ENCODE measurements at places on chromosomes 16 and 17.

GRCh38 chr16:1323296-1324239 is 9.9 kb upstream of the BAIAP3 start:
- DNase-seq = no peak

- no peak for DNase-seq
Measured at GRCh38 chr16:59169168-59169567, 435.1 kb upstream of the GOT2 start.

GRCh38 chr16:74998481-74999218 is at the start of gene ZNRF1:
Gene ZNRF1 (plus strand): TSS chr16:74999024. CDS start chr16:74999672, 648 bp downstream.
- DNase-seq = peak; percentile 87

DNA sequence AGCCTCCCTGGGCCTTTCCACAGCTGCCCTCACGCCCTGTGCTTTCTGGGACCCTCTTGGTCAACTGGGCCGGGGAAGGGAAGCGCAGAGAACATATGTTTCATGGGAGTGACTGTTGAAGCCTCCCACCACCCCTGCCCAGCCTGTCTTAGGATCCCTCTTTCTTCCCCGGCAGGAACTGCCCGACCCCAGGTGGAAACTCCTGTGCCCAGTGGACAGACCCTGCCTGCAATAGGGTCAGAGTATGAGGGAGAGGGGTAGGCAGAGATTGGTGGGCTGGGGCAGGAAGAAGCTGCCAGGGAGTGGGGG is 10.5 kb downstream of the HEXIM2 start:
- DNase-seq = no peak

GRCh38 chr17:59634632-59635541 is 15.2 kb downstream of the CLTC start:
- DNase-seq = peak; percentile 47

GRCh38 chr16:71368958-71369357 is 10.4 kb downstream of the CALB2 start:
- DNase-seq = no peak

DNA sequence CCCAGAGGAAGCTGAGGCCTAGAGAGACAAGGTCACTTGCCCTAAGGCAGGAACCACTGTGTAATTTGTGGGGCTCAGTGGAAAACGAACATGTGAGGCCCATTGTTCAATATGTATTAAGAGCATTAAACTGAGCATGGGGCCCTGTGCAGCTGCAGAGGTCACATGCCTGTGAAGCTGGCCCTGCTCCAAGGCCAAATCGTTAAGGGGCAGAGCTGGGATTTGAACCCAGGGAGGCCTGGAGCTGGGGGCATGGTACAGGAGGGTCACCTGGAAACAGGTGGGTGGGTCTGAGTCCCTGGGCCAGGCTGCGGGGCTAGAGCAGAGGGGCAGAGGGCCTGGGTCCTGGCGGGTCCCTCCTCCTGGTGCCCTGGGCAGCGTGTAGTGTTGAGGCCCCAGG is 19.7 kb downstream of the C16orf74 start:
- DNase-seq = no peak

DNA sequence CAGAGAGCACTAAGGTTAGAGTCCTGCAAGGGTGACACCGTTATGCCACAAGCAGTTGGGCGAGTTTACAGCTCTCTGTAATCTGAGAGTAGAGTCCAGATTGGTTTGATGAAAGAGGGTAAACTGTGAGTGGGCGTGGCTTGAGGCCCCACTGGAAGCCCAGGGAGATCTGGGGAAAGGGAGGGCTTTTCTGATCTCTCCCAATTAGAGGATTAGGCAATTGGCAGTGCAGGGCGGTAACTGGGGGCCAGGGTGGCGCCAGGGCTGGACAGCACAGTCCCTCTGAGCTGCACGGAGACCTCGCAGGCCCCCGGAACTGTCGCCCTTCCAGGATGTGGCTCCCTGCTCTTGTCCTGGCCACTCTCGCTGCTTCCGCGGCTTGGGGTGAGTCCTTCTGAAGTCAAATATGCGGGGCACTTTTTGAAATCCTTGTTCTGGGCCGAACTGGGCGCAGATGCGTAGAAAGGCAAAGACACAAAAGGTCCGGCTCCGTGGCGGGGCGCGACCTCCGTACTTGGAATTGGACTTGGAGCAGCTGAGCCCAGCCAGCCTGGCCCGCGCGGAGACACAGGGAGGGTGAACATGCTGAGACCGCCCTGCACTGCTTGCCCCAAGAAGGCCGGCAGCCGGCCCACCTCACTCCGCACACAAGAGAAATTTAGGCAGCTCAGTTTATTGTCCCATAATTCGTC is 72.4 kb downstream of the CES1 start:
- DNase-seq = no peak

GRCh38 chr16:85232369-85233142 is 120.3 kb upstream of the CIBAR2 start:
- DNase-seq = no peak

DNA sequence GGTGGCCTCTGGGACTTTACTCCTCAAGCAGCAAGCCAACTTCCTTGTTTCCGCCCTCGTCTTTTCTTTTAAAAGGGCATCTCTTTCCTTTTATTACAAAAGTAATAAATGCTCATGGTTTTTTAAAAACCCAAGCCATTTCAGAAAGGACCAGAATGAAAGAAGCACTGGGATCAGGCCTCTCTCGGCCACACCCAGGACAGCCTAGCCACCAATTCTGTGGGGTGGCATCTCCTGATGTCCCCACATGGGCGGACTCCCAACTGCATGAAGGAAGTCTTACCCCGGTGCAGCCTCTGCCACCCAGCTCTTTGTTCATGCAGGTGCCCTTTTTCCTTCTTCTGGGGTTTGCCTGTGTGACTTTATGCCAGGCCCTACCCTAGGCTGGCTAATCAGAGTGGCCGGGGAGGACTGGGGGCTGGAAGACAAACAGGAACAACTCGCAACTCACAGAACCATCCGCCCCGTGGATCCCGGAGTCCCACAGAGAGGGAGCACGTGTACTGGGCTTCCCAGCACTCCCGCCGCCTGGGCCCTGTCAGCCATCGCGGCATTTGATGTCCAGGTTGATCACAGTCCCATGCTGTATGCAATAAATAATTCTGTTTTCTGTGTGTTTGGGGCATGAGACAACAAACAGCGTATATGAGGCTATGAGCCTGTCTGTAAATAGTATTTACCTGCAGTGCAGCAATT is 2.6 kb upstream of the RASD1 start:
- no peak for DNase-seq

- no peak for DNase-seq
Measured at GRCh38 chr16:9499941-9500593, 408.6 kb downstream of the HAPSTR1 start.

GRCh38 chr17:48113201-48113676 is 5.7 kb downstream of the SNX11 start:
- DNase-seq = peak; percentile 47

DNA sequence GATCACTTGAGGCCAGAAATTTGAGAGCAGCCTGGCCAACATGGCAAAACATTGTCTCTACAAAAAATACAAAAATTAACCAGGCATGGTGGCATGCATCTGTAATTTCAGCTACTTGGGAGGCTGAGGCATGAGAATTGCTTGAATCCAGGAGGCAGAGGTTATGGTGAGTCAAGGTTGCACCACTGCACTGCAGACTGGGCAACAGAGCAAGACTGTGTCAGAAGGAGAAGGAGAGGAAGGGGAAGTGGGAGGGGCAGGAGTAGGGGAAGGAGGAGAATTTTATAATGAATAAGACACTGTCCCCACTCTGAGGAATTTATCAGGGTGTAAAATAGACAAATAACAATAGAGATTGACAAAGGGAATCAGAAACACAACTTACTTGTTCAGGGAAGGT is 440.6 kb upstream of the DYNLRB2 start:
- no peak for DNase-seq

DNA sequence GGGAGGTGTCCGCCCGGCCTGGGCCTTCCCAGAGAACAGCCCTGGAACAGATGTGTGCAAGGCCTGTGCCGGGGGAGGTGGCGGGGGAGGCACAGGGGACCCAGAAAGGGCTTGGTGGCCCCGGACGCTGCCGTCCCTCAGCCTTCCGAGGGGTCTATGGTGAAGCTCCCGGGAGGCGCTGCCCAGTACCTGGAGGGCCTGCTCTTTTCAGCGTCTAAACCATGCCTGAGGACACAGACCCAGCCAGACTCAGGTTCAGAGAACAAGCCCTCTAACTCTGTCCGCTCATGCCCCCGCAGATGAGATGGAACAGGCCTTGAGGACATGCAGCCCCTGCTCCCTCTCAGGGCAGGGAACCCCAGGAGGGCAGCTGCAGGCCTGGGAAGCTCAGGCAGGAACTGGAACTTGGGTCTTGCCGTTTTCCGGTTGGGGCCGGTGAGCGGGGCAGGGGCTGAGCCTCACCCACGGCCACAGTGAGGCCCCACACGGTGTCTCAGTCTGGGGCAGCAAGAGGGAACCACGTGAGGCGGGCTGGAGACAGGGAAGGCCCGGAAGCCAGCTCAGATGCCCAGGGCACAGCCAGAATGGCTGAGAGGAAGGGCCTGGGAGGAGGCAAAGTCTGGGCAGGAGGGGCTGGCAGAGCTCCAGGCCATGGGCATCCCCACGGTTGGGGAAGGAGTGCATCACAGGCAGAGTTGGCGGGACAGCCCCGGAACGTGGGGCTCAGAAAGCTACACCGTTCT is 12.5 kb downstream of the SLC16A3 start:
- no peak for DNase-seq

DNA sequence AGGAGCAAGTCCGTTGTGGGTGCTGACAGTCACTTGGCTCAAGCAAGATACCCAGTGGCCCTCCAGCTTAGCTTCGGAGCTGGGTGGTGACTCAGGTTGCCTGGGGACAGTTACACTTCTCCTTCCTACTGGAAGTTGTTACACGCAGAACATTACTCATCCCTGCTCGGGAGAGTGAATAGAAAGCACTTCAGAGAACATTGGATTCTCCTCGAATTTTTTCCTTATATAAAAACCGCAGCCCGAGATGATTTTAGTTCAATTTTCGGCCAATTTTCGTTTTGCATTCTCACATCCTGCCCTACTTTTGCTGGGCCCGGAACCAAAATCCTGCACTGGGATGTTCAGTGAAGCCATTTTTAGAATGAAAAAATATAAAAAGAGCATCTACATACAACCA is 99.7 kb downstream of the ELAC2 start:
- DNase-seq = no peak

GRCh38 chr17:335691-336090 is 16.9 kb downstream of the RPH3AL start:
- DNase-seq = no peak

- no peak for DNase-seq
Measured at GRCh38 chr16:80599466-80599865, 58.7 kb downstream of the DYNLRB2 start.

GRCh38 chr16:13414154-13414553 is 505.8 kb upstream of the ERCC4 start:
- DNase-seq = no peak

DNA sequence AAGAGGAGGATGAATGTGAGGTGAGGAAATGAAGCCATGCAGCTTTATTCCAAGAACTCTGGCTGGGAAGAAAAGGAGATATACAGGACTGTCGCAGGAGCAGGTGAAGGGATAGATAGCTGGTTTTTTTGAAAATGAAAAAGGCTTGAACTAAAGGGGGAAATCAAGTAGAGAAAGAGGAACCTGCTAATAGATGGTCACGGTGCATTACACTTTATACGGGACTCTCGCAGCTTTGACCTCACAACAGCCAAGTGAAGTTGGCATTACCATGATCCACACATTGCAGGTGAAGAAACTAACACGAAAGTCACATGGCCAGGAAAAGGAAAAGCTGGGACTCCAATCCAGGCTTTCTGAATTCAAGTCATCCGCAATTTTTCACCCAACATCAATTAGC is 86.9 kb downstream of the HS3ST2 start:
- no peak for DNase-seq

- DNase-seq = no peak
Measured at GRCh38 chr17:81049372-81049911, 14.5 kb downstream of the BAIAP2 start.

DNA sequence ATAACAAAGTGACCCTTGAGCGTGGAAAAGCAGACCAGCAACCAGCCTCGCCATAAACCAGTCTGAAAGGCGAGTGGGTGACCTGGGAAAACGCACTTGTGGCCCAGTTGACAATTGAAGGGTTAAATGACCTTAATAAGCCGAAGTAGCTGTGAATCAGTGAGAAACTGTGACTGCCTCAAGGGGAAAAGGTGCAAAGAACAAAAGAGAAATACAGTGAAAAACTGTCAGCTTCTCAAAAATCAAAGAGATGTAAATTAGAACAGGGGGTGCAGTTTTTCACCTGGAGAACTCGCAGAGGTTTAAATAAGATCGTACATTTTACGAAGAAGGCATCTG is 124.1 kb downstream of the CMIP start:
- DNase-seq = no peak

DNA sequence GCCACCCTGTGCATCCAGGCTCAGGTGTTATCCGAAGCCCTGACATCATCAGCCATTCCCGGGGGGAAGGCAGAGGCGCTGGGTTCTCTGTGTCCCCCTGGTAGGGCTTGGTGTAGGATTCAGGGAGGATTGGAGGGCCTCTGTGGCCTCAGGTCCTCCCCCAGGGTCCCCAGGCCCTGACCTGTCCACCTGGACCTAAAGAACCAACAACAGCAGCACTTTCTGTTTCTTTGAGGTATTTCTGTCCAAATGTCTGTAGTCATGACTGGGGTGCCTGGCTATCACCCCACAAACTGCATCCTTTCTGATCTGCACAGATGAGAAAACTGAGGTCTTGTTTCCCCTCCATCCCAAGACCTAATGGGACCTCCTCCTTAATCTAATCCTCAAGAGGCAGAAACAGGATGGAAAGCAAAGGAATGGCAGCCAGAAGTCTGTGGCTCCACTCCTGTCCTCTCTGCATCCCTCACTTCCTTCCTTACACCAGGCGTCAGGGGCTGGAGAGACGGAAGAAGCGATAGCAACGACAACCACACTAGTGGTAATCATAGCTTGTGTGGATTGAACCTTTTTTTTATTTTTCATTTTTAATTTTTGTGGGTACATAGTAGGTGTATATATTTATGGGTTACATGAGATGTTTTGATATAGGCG is 11.8 kb downstream of the NLRC5 start:
- no peak for DNase-seq

- DNase-seq = no peak
Measured at GRCh38 chr17:2207815-2208515, 95.6 kb downstream of the SMG6 start.

- no peak for DNase-seq
Measured at GRCh38 chr17:59501690-59502089, 63.7 kb upstream of the DHX40 start.

GRCh38 chr17:79937391-79938335 is 98.0 kb downstream of the TBC1D16 start:
- DNase-seq = no peak

DNA sequence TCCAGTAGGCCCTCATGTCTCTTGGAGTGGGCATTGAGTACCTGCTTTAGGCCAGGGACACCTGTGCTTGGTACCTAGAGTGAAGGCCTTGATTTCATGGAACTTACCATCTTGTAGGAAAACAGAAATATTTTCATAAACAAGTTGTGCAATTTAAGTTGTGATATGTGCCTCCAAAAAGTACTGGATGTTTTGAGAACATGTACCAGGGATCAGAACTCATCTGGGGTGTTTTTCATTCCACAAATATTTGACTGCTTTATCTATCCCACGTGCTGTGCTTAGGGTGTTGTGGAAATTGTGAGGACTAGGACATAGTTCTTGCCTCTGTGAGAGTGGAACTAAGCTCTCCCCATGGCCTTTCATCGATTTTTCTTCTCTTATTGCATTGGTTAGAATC is 8.8 kb downstream of the NKD1 start:
- DNase-seq = no peak

GRCh38 chr16:82653550-82654511 is 27.1 kb downstream of the CDH13 start:
- peak; percentile 85 for DNase-seq
